ENCODE measurements at places on chromosomes 7 and 10. TPM values are rescaled to one million over a fixed set of nuclear protein-coding genes. Genes with fewer than 3 reads are reported as not detected.

DNA sequence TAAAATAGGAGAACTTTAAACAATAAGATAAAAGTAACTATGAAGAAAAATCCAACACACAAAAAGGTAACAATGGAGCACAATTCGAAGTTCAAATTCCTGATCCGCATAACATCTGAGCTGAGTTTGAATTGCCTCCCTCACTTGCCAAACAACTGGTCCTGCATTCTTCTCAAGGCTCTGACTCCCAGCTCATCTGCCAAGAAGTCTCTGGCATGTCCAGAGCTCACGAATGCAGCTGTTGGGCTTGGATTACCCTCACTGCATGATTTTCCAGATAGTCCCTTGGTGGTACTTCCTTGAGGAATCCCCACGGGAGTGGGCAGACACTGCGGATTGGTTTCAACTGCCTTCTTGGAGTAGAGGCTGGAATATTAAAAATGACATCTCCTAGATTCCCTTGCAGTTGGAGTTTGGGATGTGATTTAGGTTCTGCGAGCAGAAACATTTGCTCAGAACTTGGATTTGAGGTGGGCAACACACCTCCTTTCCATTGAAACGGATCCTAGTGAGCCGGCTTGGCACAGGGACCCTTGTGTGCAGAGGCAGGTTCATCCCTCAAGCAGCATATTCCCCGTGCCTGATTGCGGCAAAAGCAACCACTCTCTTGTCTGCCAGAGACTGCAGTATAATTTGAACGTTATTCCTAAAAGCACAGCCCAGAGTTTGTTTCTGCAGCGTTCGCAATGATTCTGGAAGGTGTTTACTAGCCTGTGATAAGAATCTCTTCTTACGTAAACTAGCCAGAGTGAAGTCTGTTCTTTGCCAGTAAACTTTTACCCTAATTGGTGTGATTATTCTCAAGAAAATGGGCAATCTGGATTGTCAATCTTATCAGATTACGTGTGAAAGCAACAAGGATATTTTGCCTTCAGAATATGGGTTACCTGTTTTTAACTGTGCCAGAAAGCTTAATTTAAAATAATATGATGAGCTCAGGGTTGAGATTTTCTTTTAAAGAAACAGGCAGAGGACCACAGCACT lies 23.4 kb upstream of the PRKCQ start:
- no peak for DNase-seq

- DNase-seq, result no peak
These were observed 433 bp upstream of the PLXNA4 start for GRCh38 chr7:132576721-132577085.

- DNase-seq, result no peak
These were observed 359.4 kb downstream of the GPAM start for GRCh38 chr10:111824128-111824527.

GRCh38 chr7:81594767-81595166 lies 175.1 kb downstream of the HGF start:
- no peak for DNase-seq

GRCh38 chr7:34019301-34019790 lies 114.0 kb downstream of the BMPER start:
- DNase-seq, result no peak

DNA sequence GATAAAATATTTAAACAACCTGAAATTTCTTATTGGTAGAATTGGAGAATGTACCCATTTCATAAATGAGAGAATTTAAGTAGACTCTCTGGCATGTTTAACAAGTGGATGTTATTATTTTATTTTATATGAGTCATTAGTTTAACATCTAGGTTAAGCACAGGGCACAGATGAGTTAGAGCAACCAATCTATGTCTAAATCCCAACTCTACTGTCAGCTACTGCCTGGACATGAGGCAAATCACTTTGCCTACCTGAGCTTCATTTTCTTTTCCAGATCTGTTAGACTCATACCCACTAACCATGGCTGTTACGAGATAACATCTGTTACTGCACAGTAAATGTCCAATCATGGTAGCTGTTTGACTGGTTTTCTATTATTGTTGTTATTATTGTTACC lies 251.1 kb downstream of the INHBA start:
- no peak for DNase-seq

DNA sequence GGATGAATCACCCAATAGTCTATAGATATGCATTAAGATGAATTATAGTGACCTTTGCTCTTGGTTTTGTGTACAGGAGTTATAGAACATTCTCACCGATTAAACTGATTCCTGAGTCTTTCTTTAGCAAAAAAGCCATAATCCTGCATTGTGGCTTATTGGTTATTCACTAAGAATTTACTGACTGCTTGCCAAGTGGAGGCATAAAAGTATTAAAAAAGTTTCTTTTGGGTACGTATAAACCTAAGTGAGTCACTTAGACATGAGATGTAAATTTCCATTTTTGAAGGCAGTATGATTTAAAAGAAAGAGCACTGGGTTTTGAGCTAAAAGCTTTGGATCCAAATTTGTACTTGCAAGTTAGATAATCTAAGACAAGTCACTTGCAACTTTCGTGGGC lies 100.7 kb downstream of the CDK6 start:
- DNase-seq, result no peak

DNA sequence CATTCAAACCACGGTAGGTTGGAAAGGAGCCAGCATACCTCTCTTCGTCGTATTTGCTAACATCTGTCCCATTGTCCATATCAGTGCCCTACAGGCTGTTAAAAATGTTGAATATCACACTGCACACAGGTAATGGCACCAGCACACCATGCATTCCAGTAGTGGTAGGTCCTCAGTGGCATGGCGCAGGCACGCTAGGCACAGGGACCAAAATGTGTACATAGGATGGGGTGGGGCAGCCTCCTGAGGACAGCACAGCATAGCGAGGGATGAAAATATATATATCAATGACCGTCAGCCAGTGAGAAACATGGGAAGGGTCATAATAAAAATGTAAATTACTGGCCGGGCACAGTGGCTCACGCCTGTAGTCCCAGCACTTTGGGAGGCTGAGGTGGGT lies 99.9 kb upstream of the CTBP2 start:
- no peak for DNase-seq

DNA sequence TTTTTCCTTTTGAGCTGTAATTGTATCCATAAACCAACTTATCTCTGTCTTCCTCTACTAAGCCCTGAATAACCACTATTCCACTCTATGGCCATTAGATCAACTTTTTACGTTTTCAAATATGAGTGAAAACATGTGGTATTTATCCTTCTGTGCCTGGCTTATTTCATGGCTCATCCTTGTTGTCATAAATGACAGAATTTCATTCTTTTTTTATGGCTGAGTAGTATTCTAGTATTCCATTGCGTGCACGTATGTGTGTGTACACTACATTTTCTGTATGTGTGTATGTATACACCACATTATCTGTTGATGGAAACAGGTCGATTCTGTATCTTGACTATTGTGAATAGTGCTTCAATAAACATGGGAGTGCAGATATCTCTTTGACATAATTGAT lies 11.1 kb downstream of the CDK1 start:
- no peak for DNase-seq

The CRYGN gene
- total RNA-seq, result not detected

- peak; percentile 72 for DNase-seq
These were observed 12.1 kb downstream of the PDZD7 start for GRCh38 chr10:101018600-101019439.

GRCh38 chr10:69684020-69684980 lies 54.3 kb downstream of the FAM241B start:
- DNase-seq, result peak; percentile 46

- DNase-seq, result no peak
These were observed 66.9 kb downstream of the BBS9 start for GRCh38 chr7:33196221-33196620.
